NK-92 treated with Interleukin-12 subunit alpha and Interleukin-12 subunit beta, amount 100 ng/mL, for 24 hours (cell line): ENCODE measurements at places on chromosomes 1 and 21.
A peak's percentile ranks its signal among the peaks of the same experiment; 100 is the strongest.

DNA sequence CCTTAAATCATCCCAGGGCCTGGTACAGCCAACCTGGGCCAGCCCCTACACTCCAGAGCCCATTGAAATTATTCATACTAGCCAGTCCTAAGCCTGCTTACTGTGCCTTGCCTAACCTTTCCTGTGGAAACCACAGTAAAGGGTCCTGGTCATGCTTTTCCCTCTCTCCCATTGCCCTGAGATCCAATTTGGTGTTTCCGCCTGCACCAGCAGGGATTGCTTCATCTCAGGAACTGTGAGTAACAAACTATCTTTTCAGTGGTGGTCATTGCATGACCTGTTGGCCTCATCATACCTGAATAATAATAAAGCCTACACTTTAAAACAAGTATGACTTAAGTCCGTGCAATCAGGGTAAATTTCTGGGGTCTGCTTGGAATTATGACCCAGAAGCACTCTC is 18.7 kb upstream of the GALNT2 start:
- DNase-seq, result no peak

- DNase-seq, result no peak
Measured at GRCh38 chr21:33264561-33264960, 1.6 kb upstream of the IL10RB start.

DNA sequence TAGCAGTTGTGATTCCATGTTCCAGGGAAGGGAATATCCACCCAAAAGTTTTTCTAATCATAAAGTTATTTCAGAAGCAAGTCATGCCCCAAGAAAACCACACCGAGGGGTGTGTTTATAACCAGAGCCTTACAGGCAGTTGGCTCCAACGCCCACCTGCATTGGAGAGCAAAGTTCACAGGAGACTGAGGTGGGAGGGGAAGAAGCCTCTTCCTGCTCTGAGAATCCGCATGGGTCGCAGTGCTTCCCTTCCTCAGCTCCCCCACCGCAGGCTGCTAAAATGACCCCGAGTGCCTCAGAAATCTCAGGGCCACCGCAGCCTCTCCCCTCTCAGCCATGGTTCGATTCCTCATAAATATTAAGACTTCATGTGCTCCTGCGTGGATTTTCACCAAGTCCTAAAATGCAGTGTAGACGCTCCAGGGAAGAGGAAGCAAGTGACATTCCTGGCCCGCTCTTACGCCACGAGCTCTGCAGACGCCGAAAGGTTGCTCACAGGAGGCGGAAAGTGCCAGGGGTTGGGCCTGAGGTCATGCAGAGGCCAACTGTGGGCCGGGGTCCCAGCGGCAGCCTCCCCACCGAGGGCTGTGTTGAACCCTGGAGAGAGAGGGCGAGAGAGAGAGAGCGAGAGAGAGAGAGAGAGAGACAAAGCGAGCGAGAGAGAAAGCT is 13.4 kb upstream of the SPSB1 start:
- DNase-seq, result no peak

DNA sequence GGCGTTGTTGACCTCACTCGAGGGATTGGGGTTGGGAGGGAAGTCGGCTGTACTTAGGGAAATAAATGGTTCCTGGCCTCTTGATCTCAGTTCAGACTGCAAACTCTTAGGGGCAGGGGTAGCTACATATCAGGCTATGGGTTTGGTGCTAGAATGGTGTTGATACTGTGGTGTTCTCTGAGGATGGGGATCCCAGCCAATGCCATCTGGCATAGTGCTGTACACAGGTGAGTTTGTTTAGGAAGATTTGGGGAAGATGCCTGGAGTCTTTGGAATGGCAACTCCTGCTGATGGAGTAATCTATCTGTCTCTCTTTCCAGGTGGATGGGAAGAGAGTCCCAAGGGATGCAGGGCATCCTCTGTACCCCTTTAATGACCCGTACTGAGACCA is 14.3 kb upstream of the NASP start:
- DNase-seq, result no peak

GRCh38 chr1:15047237-15047636 is 106.3 kb upstream of the TMEM51 start:
- DNase-seq, result no peak

GRCh38 chr1:42176902-42177519 is 12.5 kb upstream of the GUCA2A start:
- DNase-seq, result no peak

GRCh38 chr21:40689840-40690360 is 157.1 kb downstream of the DSCAM start:
- no peak for DNase-seq

GRCh38 chr1:109395602-109396512 is 1.9 kb downstream of the SORT1 start:
- no peak for DNase-seq

GRCh38 chr1:65229201-65229600 is 80.1 kb upstream of the DNAJC6 start:
- DNase-seq, result no peak

DNA sequence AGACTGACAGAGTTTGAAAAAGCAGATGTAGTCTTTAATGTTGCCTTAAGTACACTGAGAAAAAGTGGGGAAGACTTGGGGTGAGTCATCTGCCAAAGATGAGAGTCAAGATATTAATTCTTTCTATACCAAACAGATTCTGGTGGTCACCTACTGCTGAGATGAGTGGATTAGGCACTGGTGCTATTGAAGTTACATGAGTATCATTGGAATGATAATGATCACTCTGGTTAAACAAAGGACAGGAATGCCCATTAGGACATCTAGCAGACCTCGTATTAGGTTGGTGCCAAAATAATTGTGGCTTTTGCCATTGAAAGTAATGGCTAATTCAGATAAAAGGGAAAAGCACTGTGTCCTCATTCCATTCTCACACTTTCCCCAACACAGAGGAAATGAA is 1588.9 kb downstream of the KCNT2 start:
- no peak for DNase-seq

- DNase-seq, result peak; percentile 58
Measured at GRCh38 chr1:16055613-16056520, 12.3 kb downstream of the CLCNKB start.

DNA sequence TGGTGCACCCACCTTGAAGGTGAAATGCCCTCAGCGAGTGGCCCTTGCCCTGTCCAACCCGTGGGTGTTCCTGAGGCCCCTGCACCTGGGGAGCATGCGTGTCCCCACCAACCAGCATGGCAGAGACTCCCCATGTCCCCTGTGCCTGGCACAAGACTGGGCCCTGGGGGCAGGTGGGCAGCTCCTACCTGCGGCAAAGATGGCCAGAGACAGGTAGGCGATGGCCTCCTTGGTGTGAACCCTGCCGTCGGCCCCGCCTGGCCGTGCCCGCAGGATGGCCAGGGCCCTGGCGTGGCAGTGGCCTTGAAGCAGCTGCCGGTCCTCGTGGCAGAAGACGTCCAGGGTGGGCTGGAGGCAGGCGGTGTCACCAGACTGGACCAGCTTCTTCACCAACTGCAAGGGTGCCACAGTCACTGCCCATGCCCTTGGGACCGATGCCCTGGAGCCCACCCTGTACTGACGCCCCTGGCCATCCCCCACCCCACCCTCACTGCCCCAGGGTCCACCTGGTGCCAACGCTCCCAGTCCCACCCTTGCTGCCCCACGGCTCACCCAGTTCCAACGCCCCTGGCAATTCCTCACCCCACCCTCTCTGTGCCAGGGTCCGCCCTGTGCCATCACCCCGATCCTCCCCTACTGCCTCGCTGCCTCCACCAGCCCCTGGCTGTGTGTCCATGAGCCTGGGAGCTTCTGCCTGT is 15.7 kb downstream of the TTC34 start:
- no peak for DNase-seq

- DNase-seq, result no peak
Measured at GRCh38 chr1:207968521-207969009, 57.6 kb upstream of the CD34 start.

DNA sequence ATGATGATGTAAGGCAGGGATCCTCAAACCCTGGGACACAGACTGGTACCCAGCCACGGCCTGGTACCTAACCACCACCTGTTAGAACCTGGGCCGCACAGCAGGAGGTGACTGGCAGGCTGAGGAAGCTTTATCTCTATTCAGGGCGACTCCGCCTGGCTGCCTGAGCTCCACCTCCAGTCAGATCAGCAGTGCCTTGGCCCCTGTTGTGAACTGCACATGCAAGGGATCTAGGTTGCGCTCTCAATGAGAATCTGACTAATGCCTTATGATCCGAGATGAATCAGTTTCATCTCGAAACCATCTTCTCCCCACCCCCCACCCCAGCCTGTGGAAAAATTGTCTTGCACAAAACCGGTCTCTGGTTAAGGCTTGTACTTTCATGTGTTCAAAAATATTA is 4.2 kb downstream of the RNPC3 start:
- no peak for DNase-seq

DNA sequence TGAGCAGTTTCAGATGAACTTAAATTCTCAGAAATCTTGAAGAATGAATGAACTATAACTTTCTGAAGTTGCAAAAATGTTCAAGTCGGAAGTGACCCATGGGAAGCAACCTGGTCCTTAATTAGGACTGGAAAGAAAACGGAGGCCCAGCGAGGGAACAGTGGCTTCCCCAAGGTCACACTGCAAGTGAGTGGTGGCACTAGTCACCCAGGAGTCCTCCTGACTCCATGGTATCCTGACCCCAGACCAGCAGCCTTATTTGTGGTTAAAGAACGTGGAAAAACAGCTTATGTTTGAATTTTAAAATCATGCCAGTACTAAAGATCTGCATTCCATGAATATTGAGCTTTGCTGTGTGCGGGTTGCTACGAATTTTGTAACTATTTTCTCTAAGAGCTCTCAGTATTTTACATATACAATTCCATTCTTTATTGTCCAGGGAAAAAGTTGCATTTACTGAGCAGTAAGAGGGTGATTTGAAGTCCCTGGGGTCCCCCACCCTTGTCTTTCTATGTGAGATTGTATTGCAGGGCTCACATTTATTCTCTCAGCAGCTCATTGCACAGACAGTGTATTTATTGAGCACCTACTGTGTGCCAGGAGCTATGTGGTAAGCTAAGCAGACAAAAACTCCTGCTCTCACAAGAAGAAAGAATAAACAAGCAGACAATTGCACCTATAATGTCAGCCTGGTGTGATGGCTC is 61.6 kb upstream of the ATP5PO start:
- no peak for DNase-seq

GRCh38 chr21:27425574-27425973 is 458.7 kb upstream of the ADAMTS5 start:
- no peak for DNase-seq

- no peak for DNase-seq
Measured at GRCh38 chr1:117501281-117501680, 104.6 kb upstream of the TENT5C start.
